Keratinocyte (primary cell): ENCODE measurements at places on chromosomes 1 and 21. TPM values are rescaled to one million over a fixed set of nuclear protein-coding genes. Genes with fewer than 3 reads are reported as not detected.

DNA sequence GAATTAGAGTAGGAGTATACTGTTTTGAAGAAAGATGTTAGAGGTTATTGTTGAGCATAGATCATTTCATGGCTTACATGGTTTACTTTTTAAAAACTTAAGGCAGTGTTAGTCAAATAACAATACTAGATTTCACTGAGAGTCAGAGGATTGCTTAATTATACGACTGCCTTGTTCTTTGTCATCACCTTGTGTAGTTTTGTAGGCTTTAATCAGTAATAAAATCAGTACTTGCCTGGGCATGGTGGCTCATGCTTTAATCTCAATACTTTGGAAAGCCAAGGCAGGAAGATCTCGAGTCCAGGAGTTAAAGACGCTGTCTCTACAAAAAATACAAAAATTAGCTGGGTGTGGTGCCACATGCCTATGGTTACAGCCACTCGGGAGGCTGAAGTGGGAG is 41.3 kb upstream of the GPR52 start:
- DNase-seq: peak; percentile 13

GRCh38 chr1:209427811-209428210 is 155.7 kb upstream of the CAMK1G start:
- DNase-seq: no peak

GRCh38 chr1:21331752-21332478 is 41.7 kb upstream of the ECE1 start:
- DNase-seq: no peak

DNA sequence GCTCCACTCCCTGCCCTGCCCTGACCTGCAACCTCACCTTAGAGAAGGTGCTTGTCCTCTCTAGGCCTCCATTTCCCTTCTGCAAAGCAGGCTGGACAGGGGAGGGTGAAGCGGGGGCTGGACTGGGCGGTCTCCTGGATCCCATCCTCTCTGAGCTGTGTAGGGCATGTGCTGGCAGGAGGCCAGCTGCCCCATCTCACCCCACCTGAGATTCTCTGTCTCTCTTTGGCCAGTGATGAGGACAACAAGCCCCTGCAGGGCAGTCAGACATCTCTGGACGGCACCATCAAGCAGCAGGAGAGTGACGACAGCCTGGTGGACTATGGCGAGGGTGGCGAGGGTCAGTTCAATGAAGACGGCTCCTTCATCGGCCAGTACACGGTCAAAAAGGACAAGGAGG is 26.9 kb upstream of the CNTN2 start:
- no peak for DNase-seq

KCNK2 gene
- 0.10 to 0.33 TPM (median 0.17 TPM) in 3 replicates for polyA plus RNA-seq

CFHR3 gene
- polyA plus RNA-seq: not detected in 3 replicates

OR14K1 gene
- not detected in 3 replicates for polyA plus RNA-seq

DDX20 gene
- polyA plus RNA-seq: 9.6 to 14.8 TPM (median 11.6 TPM) in 3 replicates
